ENCODE measurements at places on chromosomes 4 and X.

GRCh38 chr4:182010876-182011275 is 232.3 kb upstream of the TENM3 start:
- no peak for DNase-seq

- DNase-seq = no peak
These were observed 56.8 kb upstream of the EMCN start for GRCh38 chr4:100574607-100575006.

DNA sequence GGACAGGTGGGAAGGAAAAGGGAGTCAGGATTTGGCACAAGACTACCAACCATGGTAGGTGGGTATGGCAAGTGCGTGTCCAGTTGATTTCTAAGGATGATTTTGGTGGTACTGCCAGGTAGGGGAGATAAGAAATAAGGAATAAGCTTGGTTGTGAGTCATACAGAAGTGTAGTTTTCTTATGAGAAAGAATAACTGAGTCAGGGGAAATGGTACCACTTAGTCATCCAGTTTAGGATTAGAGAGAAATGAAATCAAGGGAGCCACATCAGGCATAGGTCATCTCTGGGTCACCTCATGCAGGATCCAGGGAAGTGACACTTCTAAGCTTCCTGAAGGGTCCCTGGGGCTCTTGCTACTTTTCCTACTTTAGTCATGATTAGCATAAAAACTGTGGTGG is 107.1 kb upstream of the C1GALT1C1 start:
- DNase-seq = no peak

- no peak for DNase-seq
These were observed 10.2 kb downstream of the CD40LG start for GRCh38 chrX:136658151-136658550.

Data from NCI-H1092 treated with DMSO at 0.1 percent for 48 hours (cell line).